ENCODE measurements at places on chromosomes 6 and 20.

- DNase-seq = no peak
Observed at GRCh38 chr6:158488065-158488464, 71.8 kb upstream of the TMEM181 start.

DNA sequence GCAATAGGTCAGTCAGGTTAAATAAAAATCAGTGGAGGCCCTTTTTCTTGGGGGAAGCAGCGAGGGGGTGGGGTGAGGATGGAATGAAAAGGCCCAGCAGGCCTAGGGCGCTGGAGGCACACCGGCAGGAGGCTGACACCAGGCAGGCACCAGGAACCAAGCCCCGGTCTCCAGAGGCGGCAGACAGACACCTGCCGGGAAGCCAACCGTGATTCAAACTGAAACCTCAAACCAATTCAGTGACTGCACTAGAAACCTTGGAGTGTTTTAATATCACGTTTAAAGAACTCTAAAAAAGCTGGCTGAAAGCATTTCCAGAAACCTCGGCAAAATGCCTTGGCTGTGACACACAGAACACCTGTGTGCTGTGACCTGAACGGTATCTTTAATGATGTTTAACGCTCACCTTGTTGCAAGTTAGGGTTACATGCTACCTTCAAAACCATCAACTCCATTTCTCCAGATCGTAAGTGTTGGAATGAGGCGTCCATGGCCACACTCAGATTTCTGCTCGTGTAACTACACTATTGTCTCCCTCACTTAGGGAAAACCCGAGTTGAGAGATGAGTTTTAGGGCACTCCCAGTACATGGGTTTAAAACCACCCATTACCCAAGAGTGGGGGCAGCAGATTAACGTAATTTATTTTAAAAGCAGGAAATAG lies 27.2 kb downstream of the DIDO1 start:
- no peak for DNase-seq

- DNase-seq = no peak
Observed at GRCh38 chr6:37988127-37988526, 168.6 kb downstream of the ZFAND3 start.

- no peak for DNase-seq
Observed at GRCh38 chr20:33578510-33578909, 83.6 kb upstream of the C20orf144 start.

GRCh38 chr20:18985551-18985950 lies 172.0 kb downstream of the SCP2D1 start:
- peak; percentile 69 for DNase-seq

GRCh38 chr6:109255946-109256640 lies 126.2 kb downstream of the CD164 start:
- DNase-seq = no peak
